ENCODE measurements at places on chromosomes 2 and 18.

DNA sequence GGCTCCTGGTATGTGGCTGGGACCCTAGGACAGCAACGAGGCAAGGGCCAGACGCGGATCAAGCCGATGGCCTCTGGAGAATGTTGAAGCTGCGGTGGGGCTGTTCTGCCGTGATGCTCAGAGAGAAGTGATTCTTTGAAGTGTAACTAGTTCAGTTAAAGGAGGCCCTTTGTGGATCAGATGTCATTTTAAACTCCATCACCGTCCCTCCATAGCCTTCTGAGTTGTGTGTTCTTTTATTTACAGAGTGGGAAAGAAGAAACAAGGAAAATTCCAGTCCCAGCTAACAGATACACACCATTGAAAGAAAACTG is 403 bp downstream of the PNO1 start:
- no peak for DNase-seq

GRCh38 chr2:26786207-26787028 is 562 bp downstream of the CENPA start:
- DNase-seq: no peak

DNA sequence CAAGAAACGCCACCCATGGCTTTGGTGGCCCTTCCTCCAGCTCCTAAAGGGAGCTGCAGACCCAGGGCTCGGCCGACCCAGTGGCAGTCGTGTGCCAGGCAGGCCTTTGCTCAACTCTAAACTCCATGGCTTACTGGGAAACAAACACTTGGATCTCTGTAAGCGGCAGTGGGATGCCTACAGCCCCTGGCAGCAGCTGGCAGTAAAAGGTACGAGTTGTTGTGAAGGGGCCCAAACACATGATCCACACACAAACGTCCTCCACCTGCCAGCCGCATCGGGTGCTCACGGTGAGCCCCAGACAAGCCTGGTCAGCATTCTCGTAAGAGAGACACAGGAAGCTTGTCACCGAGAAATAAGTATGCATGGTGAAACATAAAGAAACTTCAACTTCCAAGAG is 214.9 kb downstream of the MGAT5 start:
- no peak for DNase-seq

GRCh38 chr2:178234648-178235047 is 40.3 kb downstream of the OSBPL6 start:
- no peak for DNase-seq

- DNase-seq: no peak
These were observed 78.6 kb upstream of the RANBP2 start for GRCh38 chr2:108640731-108641130.

- no peak for DNase-seq
These were observed 15.2 kb upstream of the SLC8A1 start for GRCh38 chr2:40466935-40467572.

DNA sequence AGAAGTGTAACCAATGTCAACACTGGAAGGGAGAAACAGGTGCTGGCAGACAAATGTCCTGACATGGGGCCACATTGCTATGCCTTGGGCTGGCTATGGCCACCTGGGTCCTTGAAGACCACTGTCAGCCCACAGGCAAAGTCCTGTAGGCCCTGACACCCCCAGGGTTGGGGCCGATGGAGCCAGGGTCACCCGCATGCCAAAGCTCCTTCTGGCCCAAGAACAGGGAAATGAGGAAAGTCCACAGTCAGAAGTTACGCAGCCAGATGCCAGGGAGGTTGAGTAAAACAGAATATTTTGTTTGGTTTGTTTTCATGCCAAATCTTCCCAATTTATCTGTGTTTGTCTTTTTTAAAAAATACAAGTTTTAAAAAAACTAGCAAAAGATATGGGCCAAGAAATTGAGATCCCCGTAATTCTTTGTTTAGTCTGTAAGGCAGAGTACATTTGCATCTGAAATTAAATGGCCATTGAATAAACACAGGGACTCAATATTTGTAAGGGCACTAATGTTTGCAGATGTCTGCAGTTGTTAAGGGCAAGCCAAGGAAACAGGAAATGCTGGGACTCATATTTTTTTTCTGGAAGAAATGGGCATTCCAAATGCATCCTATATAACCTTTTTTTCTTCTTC is 186.4 kb downstream of the FAM210A start:
- DNase-seq: no peak

GRCh38 chr18:59724103-59724502 is 26.9 kb upstream of the CCBE1 start:
- no peak for DNase-seq

GRCh38 chr2:241842067-241842415 is 16.7 kb downstream of the PDCD1 start:
- DNase-seq: no peak

- no peak for DNase-seq
These were observed 156.1 kb downstream of the CDH20 start for GRCh38 chr18:61489334-61489733.

GRCh38 chr2:57760381-57760801 is 286.2 kb upstream of the VRK2 start:
- DNase-seq: no peak

DNA sequence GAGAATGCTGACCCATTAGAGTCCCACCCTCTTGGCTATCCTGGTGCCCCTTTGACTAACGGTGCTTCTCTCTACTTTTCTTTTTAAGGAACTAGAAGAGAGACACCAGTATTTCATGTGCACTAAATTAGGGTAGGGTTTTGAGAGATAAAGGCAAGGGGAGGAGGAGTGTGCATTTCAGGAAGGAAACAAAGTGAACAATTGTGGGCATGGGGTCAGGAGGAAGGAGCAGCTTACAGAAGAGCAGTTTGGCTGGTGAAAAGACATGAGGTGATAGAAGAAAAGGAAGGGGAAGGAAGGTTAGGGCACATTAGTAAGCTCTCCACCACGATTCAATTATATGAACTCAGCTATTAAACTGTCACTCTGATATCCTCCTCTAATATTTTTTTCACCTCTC is 105.8 kb upstream of the CTAGE1 start:
- no peak for DNase-seq

GRCh38 chr2:120279708-120280107 is 27.1 kb downstream of the RALB start:
- DNase-seq: no peak

GRCh38 chr18:62329691-62330454 is 4.8 kb downstream of the TNFRSF11A start:
- DNase-seq: no peak

DNA sequence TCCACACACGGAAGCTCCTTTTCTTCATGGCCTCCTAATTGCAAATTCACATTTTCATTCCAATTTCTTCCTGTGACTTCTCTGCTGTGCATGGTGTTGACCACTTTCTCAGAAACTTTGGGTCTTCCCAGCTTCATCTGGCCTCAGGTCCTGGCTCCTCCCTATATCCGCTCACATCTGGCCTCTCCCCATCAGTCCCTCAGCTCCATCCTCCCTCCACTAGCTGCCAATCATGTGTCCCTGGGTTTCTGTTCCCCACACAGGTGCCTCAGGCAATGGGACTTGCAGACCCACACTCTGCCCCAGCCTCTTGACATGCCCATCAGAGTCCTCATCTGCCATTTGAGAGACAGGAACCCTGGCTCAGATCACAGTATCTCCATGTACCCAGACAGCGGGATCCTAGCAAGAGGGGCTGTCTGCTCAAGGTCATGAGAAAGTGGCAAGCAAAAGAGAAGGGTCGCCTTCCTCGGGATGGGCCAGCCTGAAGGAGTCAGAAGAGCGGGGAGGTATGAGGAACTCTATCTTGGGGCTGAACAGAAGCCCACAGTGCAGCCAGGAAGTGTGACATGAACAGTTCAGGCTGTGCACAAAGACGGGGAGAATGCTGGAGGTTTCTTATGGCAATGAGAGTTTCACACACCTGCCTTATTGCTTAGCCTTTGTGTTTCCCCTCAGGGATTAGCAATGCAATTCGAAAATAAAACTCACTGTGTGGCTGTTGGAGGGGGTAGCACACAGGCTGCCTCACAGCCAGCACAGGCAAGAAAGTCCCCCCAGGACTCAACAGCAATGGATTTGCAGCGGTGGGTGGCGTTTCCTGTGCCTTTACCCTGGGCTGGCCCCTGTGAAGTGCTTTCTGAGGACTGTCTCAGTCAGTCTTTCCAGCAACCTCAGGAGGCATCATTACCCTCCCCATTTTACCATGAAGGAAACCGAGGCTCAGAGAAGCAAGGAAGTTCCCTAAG is 69.5 kb downstream of the COPS8 start:
- DNase-seq: no peak

- no peak for DNase-seq
These were observed 208.9 kb downstream of the ASB1 start for GRCh38 chr2:238635647-238636051.

GRCh38 chr2:67463810-67464209 is 66.7 kb downstream of the ETAA1 start:
- no peak for DNase-seq

DNA sequence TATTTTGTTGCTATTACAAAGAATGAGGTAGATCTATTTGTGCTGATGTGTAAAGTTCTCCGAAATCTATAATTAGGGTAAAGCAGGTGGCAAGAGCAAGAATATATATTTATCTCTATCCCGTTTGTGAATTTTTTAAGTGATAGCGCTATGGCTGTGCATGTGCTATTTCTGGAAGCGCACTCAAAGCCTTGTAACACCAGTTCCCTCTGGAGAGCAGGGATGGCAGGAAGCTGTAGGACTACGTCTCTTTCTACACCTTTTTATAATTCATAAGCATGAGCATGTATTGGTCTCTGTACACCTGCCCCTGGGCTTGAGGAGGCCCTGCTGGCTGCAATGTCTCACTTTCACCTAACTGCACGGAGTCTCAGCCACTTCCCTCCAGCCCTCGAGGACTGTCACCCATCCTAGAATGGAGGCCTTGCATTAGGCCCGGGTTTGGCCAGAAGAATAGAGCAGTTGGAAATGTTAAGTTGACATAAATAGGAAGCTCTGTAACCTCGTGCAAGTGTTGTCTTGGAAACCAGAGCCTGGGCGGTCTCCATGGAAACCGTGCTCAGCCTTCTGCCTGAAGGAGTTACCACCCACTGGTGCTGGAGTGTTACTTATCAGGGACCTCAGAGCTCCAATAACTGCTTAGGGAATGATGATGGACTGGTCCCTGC is 20.9 kb downstream of the ITM2C start:
- DNase-seq: no peak

GRCh38 chr2:217277646-217278398 is 418.0 kb upstream of the TNP1 start:
- no peak for DNase-seq

- DNase-seq: no peak
These were observed 31.7 kb downstream of the PCARE start for GRCh38 chr2:29042561-29043075.

GRCh38 chr2:232537499-232537898 is 2.0 kb upstream of the CHRNG start:
- no peak for DNase-seq

DNA sequence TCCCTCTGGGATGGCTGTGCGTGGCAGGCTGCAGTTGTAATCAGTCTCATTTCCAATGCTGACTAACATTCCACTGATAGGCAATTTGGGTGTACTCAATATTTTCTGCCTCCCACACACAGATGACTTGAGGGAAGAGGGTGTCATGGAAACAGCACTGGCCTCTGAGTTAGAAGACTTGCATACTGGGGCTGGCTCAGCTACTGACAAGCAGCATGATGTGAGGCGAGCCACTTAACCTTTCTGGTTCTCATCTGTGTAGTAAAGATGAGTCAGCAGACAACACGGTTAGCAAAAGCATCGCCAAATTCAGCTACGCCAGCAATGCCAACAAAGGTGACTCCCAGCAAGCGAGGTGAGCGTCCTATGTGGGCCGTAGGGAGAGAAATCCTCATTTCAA is 73.5 kb downstream of the COLEC12 start:
- no peak for DNase-seq

GRCh38 chr18:24923138-24923537 is 428.8 kb downstream of the ZNF521 start:
- no peak for DNase-seq

GRCh38 chr2:20868377-20868776 is 45.5 kb upstream of the LDAH start:
- DNase-seq: no peak

GRCh38 chr2:14451312-14451711 is 181.2 kb upstream of the LRATD1 start:
- no peak for DNase-seq

DNA sequence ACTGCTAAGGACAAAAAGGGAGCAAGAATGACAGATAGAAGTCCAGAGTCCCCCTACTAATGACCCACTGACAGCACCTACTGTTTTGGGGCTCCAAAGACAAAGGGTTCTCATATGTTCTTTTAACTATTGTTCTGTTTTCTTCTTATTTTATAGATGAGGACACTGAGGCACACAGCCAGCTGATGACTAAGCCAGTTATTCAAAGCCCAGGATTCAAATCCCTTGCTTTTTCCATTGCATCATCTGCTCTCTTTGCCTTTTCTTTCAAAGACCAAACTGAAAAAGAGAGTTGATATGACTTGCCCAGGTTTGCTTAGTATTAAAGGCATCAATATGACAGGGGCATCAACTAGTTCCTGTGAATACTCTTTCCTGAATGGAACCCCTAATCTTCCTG is 299.8 kb downstream of the LRATD1 start:
- no peak for DNase-seq

GRCh38 chr2:238924796-238925195 is 76.9 kb downstream of the TWIST2 start:
- DNase-seq: no peak

GRCh38 chr2:238428866-238429265 is 2.1 kb downstream of the ASB1 start:
- DNase-seq: no peak

DNA sequence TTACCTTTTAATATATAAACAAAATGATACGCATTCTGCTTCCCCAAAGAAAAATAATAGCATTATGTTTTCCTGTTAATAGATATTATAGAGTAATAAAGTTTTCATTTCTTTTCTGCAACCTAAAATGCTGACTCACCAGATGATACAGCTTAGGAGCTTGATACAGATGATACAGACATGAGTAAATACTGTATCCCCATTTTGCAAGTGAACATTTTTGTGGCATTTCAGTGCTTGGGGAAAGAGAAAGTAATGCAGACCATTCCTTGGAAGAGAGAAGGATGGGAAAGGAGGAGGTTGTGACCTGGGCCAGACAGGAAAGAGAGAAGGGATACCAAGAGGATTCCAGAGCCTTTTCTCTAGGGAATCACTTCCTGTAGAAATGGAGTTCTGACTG is 97.5 kb upstream of the FSHR start:
- DNase-seq: no peak

GRCh38 chr2:213934560-213934959 is 476.3 kb upstream of the VWC2L start:
- no peak for DNase-seq

GRCh38 chr2:231341100-231341499 is 54.4 kb upstream of the B3GNT7 start:
- no peak for DNase-seq

DNA sequence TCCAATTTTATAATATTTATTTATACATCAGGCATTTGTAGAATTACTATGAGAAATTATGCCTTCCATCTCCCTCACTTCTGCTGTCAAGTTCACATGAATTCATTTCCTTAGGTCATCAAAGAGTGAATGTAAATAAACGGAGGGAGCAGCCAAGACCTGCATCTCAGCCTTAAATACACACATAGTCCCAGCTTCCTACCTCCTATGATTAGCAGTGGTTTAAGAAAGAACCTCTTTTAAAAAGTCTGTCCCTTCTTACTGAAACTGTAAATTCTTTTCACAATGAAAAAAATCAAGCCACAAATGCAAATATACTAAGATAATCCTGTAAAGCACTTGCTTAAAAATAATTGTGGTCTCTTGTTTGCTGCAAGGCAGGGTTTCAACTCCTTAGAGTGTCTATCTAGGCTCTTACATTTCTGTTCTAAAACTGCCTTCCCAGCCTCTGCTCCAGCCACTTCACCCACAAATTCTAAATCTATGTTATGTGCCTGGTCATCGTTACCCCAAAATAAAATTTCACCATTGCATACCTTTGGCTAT is 532.7 kb upstream of the FSHR start:
- DNase-seq: no peak

GRCh38 chr2:111122631-111123421 is 2.1 kb downstream of the BCL2L11 start:
- DNase-seq: peak; percentile 7

Measured in effector CD4-positive, alpha-beta T cell (primary cell).